ENCODE measurements at places on chromosomes 13 and 19.

GRCh38 chr13:28425793-28426192 is 69.1 kb downstream of the FLT1 start:
- DNase-seq = no peak

DNA sequence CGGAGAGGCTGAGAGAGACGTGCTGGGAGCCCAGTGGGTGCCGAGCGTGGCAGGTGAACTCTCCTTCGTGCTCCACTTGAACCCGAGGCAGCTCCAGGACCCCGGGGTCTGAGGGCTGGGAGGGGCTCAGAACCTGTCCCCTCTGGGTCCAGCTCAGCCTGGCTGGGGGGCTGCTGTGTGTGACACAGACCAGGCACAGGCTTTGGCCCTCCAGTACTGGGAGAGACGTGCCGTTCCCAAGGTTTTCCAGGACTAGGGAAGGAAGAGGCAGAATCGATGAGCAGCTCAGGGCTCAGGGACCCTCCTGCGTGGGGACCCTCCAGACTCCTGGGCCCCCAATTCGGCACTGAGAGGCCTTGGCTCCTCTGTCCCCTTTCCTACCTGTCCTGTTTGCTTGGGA is 2.3 kb downstream of the SIGLEC10 start:
- no peak for DNase-seq

DNA sequence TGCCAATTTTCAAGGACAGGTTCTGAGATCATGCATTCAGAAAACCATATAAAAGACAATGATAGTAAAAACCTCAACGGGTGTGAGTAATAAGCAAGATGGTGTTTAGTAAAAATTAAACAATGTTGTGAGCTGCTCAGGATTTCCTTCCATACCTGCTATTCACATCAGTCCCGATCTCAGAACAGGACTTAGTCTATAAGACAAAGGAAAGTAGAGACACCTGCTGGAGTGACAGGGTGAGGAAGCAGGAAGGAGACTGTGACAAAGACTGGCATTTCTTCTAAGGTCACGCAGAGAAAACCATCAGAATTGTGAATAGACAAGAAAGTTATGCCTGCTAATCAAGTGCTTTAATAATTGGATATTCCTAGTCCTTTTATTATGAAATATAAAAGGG is 648.0 kb downstream of the DACH1 start:
- no peak for DNase-seq

DNA sequence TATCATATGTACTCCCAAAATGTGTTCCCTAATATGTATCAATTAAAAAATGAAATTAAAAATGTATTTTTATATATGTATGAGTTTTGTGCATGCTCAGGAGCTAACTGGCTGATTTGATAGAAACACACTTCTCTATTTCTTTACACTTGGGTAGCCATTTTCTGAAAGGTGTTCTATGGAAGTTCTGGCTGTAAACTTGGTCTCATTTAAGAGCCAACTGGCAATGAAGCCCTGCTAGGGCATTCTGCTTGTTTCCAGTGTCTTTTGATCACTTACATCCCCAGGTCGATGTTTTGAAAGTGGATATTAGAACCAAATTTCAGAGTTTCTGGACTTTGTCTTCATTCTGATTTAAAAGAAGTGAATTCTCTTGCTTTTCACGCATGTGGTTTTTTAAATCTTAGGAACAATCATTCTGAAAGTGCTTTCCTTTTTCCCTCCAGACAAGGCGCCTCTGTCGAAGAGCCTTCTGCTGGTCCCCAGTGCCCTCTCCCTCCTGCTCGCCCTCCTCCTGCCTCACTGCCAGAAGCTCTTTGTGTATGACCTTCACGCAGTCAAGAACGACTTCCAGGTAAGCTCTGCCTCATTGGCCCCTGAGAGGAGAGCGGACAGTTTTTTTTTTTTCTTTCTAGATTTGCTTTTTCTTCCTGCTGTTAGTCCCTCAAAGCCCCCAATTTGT is 20.1 kb downstream of the GPR18 start:
- no peak for DNase-seq

- DNase-seq = no peak
These were observed 17.0 kb downstream of the RAB3D start for GRCh38 chr19:11322269-11323024.

DNA sequence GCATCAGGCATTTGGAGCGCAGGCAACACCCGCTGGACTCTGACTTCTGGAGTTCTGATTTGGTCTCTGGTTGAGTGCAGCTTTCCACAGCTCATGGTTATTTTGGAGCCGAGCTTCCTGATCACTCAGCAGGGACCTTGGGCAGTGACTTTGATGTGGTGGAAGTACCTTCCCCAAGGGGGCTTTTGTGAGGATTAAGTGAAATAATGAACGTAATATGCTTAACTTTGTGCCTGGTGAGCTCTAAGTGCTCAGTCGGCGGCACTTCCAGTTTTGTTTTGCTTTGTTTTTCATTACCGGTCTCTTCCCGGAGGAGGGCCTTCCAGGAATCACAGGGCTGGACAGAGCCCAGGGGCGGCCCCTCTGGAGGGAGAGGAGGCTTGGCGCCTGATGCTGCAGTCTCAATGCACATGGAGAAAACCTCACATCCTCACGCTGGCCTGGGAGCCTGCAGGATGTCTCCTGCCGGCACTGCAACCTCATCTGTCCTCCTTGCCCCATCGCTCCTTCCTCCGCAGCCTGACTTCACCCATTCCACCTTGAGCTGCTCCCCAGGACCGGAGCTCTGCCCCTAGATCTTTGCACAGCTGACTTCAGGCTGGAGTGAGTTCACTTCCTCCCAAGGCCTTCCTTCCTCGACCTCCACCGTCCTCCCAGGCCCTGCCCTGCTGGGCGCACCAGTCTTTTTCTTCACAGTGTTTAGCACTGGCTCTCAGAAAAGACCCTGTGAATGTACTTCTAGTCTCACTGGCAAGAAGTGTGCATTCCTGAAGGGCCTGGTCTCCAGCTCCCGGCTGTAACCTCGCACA is 1.5 kb downstream of the PLEKHF1 start:
- DNase-seq = no peak

- DNase-seq = no peak
These were observed 41.2 kb upstream of the KCTD4 start for GRCh38 chr13:45242070-45242469.

DNA sequence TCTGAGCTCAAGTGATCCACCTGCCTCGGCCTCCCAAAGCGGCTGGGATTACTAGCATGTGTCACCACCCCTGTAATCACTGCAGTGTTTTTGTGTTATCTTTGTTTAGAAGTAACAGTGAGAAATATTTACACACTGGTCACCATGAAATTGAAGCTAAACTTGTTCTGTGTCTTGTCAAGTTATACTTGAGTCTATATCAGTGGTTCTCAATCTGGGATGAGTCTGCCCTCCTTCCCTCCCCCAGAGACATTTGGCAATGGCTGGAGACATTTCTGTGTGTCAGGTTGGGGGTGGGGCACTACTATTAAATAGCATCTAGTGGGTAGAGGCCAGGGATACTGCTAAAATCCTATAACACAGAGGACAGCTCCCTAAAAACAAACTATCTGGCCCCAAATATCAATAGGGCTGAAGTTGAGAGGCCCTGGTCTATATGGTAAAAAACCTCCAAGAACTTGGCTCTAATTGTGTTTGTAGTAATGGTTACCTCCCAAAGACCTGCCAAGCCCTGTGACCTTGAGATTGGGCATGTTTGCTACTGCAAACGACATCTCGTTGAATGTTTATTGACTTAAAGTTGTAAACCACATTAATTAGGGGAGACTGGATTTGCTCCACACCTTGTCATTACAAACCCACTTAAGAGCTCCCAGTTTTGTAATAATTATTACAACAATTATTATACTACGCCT is 6.9 kb downstream of the CTU1 start:
- DNase-seq = no peak

DNA sequence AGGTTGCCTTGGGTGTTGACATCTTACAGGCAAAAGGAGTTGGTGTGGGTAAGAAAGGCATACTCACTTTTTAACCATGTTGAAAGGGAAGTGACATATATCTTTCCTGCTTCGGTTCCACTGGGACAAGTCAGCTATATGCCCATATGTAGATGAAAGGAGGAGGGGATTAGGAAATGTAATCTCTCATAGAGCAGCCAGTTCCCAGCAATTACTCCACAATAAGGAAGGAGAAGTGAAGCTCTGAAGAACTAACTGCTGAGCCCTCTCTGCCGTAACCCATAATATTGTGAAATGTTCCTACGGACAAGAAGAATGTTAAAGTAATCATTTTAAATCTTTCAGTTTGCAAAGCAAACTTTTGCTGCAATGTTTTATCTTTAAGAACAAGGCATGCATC is 82.2 kb downstream of the EDNRB start:
- no peak for DNase-seq

DNA sequence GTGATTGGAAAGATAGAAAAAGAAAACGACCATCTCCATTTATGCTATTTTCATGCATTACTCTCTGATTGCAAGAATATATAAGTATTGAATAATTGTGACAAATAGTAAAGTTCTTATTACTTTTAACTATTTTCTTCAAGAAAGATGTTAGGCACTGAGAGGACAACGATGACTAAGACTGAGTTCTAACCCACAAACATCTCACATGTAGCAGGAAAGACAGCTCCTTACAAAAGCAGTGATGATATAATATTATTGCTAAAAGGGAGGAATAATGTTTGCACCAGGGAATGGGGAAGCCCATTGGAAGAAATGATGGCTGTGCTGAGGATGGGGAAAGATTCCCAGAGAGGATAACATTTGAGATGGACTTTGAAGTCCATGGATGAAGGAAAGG is 22.6 kb downstream of the RXFP2 start:
- no peak for DNase-seq

DNA sequence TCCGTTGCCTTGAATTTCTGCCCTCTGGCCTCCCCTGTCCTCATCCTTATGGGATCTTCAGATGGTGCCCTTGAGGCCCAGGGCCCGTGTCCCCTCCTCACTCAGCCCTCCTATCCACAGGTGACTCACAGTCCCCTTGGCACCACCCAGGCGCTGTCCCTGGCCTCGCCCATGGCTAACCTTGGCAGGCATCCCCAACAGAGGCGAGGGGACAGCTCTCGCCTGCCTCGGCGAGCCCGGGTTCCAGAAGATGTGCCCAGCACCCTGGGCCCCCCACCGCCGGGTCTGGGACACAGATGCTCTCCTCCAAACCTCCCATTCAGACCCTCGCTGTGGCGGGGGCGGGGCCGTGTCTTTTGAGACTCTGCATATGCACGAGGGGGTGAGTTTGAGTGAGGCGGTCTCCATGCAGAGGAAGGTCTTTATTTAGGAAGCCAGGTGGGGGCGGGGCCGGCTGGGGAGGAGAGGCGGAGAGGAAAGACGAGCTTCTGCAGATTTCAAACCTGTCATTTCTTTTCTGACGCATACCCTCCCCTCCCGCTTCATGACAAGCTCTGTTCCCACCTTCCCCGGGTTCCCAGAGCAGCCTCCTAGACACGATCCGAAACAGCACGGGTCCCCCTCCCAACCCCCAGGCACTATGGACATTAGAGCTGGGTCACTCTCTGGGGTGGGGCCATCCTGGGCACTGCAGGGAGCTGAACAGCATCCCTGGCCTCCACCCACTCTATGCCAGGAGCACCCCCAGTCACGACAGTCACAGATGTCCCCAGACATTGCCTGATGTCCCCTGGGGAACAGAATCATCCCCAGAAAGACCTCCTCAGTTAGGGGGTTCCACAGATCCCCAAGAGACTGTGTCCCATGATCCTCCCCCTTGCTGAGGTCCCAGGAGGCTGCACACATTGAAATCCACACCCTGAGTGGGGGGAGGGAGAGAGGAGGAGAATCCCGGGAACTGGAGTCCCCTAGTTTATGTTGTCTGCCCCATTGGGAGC is 48.5 kb downstream of the GNG7 start:
- DNase-seq = no peak

- DNase-seq = peak; percentile 85
These were observed 5.5 kb downstream of the IER2 start for GRCh38 chr19:13155472-13156359.

DNA sequence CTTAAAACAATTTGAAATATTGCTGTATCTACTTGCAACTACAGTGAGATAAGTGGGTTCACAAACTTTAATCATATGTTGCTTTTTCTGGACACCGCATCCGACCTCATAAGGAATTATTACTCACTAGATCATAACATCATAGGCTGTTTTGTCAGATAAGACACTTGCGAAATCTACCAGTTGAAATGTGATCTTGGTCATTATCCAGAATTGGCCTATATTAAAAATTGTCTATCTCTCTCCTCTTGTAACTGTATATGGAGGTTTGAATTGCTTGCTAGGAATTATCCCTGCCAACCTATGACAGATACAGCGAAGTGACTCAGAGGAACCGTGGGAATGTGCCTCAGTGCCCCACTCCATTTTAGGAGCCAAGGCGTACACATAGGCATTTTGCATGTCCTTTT is 117.0 kb upstream of the POSTN start:
- DNase-seq = no peak

GRCh38 chr19:45677351-45678230 is 9.6 kb downstream of the GIPR start:
- DNase-seq = peak; percentile 73

All from T-helper 2 cell treated with Interferon-gamma antibody and Interleukin-4, amounts not matched to agents 5 μg/mL and 100 μg/mL, for 36 hours (primary cell).